AG10803 (cell line): ENCODE measurements at places on chromosomes 5 and 9.

GRCh38 chr9:126146254-126147145 is 180.1 kb upstream of the MVB12B start:
- DNase-seq: no peak

DNA sequence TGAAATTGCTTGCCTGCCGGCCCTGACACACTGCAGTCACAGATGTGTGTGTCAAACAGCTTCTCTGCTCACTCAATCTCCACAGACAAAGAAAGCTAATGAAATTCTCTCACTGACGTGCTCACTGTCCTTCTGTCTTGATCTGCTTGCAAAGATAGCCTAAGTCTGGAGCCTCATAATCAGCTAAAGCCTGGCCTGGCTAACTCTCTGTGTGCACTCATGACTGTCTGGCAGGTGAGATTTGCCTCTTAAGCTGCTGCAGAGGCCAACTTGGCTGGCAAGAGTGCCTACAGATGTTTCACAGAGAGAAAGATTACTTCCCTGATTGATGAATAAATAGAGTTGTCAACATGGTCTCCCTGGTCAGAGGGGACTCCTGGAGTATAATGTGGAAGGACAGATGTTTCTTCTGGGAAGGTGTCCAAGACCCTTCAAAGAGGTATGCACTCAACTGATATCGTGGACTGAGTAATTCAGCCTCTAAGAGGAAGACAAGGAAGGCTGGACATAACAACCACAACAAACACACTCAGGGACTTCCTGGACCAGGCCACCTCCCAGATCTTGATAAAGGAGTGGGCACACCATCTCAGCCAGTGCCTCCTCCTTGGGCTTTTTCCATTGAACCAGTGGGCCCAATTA is 362.0 kb downstream of the SPOCK1 start:
- DNase-seq: no peak

DNA sequence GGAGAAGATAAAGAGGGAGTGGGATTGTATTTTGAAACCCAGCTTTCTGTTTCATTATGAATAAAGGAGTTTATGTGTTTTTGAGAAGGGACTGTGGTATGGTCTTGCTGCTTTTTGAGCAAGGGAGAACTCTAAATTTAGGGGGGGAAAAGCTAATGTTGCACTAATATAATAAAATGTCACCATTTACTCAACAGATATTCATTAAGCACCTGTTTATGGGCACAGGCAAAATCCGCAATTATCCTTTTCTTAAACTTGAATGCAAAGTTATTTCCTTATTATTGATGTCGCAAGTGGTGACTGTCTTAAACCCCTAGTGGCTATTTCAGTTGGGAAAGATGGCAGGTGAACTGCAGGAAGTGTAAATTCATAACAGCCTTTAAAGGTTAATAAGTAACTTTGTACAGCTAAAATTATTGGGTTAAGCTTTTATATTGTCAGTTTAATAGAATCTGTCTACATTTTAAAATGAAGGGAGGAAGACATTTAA is 1.5 kb downstream of the CDC42SE2 start:
- peak; percentile 31 for DNase-seq

DNA sequence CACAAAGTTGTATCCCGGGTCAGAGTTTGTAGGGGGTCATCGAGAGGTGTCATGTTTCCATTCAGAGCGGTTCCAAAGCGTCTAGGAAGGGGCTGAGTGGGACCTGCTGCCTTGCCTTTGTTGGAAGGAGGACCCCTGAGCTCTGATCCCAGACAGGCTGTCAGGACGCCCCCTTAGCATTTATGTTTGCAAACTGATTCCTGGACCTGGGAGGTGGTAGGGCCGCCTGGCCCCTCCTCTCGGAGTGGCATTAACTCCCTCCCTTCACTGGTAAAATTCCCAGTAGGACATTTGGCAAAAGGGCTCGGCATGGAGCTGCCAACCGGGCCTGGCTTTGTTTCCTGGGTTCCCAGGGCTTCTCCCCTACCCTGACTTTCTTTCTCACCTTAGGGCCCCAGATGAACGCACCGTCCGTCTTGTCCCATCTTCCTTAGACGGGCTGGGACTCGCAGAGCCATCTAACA is 2.5 kb downstream of the JADE2 start:
- no peak for DNase-seq

DNA sequence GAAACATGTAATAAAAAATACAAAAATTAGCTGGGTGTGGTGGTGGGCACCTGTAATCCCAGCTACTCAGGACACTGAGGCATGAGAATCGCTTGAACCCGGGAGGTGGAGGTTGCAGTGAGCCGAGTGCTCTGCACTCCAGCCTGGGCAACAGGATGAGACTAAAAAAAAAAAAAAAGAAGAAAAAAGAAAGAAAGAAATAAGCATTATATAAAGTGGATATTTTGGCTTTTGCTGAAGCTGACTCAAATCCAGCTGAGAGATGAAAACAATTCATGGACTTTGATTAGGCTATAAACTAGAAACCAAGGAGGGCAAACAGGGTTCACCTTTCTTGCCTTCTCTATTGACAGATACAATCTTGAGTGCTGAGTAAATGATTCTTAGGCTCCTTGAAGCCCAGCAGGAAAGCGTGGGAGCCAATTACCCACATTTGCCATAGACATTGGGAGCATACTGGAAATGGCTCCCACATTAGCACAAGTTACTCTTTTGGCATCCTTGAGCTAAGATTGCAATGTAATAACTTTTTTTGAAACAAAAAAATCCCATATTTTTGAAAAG is 2.4 kb upstream of the BTF3 start:
- no peak for DNase-seq

GRCh38 chr9:98045234-98046179 is 11.0 kb upstream of the NANS start:
- no peak for DNase-seq

DNA sequence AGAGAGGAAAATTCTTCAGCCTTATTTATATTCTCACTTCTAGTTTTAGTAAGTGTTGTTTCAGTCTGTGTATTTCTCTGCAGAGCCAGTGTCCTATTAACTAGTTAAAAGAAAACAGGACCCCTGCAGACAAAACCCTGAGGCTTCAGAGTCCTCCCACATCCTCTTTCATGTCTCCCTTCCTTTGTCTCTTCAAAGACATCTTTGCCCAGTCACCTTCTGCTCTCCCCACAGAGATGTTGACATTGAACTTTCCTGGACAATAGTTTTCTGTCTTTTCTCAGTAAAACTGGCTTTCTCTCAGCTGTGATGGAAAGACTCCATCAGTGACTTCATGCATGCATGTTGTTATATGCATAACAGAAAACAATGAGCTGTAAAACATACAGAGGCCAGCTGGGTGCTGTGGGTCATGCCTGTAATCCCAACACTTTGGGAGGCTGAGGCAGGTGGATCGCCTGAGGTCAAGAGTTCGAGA is 20.2 kb downstream of the GRAMD2B start:
- DNase-seq: no peak

- DNase-seq: peak; percentile 67
These were observed 647.8 kb downstream of the TAF11L14 start for GRCh38 chr5:18281947-18282581.
